Kidney epithelial cell (primary cell): ENCODE measurements at places on chromosomes 5 and 9.
A peak's percentile ranks its signal among the peaks of the same experiment; 100 is the strongest.

- no peak for DNase-seq
Observed at GRCh38 chr5:156871212-156871611, 21.1 kb downstream of the PPP1R2B start.

DNA sequence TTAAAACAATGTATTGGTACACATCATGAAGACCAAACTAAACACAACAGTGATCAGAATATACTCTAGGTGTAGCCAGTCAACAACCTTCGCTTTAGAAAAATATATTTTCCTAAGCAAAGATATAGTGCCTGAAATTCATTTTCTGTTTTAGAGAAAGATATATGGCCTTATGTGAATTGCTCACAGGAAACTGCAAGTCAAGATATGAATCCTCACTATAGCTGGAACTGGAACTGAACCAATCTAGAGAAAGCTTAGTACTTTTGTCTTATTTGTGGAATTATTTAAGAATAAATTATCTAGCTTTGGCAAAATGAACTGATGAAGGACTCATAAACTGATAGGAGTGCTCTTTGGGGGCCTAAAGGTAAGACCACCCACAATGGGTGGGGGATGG is 27.3 kb downstream of the GZMK start:
- DNase-seq: no peak

GRCh38 chr9:126773004-126773607 is 31.7 kb upstream of the ZBTB43 start:
- no peak for DNase-seq

DNA sequence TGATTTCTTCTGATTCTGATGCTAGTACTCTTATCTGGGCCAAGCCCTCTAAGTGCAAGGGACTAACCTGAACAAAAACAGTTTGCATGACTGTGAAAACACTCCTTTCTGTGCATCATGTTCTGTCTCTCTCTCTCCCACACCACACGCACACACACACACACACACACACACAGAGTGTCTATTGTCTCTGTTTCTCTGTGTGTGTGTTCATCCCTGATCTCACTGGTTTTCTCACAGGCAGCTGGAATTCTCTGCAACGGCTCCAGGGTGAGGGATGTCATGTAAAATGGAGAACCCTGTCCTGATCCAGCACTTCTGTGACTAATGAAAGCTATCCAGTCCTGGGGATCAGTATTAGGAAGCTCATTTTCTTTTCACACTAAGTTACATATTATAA is 453.1 kb upstream of the RGMB start:
- DNase-seq: no peak

DNA sequence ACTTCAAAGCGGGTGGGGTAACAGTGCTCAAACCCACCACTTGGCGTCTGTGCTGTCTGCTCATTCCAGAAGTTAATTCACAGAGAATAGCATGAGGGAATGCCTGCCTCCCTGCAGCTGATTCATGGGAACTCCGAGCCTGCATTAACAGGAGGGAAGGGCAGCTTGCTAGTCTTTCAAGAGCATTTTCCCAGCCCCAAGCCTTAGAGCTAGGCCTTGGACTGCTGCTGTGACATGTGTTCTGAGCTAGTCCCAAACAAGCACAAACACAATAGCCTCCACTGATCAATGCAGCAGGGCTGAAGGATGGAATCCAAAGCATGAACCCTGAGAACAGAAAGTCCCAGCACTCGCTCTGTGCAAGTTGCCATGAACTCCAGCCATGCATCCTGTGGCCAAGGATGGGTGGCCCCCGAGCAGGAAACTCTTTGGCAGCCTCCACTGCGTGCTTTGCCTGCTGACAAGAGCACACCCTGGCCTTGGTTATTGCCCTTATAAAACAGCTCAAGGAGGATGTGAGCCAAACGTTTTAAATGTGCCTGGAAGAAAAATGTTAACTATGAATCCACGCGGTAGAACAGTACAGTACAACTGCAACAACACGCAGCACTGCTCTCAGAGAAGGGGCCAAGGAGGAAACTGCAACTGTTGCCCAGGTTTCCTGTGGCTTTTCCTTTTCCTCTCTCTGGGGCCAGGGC is 653.1 kb upstream of the KLF4 start:
- no peak for DNase-seq

DNA sequence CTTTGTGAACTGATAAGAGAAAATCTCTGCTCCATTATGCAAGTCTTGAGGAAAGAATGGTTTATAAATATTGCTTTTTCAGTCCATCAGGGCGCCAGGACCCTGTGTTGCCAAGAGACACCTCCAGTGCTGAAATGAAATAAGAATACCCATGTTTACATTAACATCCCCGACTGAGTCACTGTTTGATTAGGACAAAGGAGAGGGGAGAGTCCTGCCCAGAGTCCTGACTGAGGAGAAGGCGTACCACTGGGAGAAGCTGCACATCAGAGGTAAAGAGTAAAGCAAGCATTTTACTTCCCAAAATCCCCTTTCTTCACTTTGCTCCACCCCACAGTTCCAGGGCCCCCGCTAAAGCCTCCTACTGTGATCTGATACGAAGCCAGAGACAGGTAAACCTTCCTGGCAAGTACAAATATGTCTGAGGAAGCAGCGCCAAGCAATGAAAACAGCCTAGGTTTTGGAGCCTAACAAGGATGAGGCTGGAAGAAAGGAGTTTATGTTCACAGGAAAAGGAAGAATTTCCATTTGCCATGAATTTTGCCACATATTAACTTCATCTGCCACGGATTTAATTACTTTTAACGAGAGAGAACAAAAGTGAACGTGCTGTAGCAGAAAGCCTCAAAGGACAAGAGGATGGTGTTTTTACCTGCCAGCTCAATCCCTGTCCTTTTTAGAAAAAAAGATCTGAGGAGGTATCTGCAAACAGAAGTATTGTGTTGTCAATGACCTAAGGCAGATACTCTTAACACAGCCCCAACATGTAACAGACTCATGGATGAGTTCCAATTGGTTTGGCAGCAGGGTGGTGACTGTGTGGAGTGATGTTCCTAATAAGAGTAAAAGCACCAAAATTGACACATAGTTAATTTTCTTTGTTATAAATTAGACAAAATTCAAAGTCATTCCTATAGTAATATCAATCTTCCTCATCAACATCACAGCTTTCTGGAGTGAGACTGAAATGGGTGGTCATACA is 209.4 kb upstream of the TLE4 start:
- DNase-seq: no peak

DNA sequence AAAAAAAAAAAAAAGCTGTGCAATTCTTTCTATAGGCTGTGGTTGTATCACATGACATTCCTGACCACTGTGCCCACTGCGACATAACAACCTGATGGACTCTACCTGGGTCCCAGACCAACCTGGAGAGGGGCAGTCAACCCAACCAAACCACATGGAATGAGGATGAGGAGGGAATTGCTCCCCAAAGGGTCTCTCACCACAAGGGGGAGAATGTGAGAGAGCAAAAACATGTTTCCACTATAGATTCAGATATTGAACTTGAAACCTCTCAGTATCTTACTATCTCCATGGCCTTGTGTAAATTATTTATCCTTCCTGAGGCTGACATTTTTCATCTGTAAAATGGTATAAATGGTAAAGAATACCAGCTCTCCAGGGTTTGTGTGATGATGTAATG is 66.9 kb upstream of the SV2C start:
- no peak for DNase-seq

GRCh38 chr9:19371942-19372341 is 8.1 kb downstream of the RPS6 start:
- DNase-seq: no peak

- DNase-seq: no peak
Observed at GRCh38 chr5:139180850-139181249, 17.3 kb downstream of the SIL1 start.

GRCh38 chr5:28543473-28544098 is 1505.2 kb upstream of the CDH9 start:
- no peak for DNase-seq

DNA sequence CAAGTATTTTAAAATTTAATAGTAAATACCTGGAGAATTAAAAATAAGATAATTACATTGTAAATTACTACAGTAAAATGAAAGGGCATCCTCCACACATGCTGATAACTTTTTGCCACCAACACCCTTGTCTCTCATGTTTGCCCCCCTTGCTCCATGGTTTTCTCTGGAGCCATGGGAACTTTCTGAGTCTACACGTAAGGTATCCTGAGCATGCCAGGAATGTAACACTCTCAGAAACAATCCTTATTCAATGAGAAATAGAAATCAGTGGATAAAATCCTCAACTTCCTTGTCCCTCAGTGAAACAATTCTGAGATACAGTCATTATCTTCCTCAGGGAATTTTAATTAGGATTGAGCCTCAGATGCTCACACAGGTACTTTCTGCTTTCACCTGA is 108.9 kb downstream of the IZUMO3 start:
- DNase-seq: peak; percentile 48

DNA sequence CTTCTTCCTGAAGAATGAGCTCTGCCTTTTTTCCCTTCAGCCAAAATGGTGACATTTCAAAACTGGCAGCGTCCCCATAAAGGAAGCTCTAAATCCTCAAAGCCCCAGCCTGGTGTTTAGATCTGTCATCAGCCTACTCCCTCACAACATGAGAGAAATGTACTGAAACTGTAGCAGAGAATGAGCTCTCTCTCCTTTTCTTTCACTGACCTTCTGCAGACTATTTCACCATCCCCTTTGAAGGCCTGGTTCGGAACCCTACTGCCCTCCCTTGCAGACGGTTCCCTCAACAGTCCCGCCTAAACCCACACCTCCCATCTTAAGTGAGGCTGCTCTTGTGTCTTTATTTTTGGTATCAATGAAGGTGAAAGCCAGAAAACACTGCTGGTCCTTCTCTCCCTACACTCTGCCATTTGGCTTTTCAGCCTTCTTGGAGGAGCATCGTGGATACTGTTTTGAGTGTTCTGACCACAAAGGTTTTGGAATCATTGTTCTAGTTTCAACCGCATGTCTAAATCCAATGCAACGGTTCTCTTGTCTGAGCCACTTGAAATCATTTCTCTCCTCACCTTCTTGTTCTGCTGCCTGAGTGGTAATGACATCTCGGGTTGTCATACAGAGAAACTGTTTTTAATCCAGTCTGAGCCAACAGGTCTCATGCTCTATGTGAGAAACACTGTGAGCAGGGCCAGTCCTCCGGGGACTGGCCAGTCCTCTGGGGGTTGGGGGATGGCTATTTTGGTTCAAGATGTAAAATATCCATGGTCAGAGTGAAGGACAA is 39.0 kb downstream of the ITK start:
- DNase-seq: no peak

DNA sequence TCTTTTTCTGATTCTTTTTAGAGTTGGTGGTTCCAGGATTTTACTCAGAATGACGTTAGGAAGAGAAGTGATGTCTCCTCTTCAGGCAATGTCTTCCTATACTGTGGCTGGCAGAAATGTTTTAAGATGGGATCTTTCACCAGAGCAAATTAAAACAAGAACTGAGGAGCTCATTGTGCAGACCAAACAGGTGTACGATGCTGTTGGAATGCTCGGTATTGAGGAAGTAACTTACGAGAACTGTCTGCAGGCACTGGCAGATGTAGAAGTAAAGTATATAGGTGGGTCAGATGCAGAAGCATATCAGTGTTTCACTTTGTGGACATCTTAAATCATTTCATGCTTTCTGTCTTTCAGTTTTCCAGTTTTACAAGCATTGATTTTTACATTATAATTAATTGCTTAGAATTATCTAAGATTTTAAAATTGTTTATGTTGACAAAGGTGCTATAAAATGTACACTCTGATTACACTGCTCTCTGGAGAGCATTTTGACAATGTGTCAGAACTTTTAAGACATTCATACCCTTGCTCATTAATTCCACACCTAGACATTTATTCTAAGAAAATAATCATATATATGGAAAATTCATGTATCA is 36.6 kb downstream of the NLN start:
- DNase-seq: no peak

DNA sequence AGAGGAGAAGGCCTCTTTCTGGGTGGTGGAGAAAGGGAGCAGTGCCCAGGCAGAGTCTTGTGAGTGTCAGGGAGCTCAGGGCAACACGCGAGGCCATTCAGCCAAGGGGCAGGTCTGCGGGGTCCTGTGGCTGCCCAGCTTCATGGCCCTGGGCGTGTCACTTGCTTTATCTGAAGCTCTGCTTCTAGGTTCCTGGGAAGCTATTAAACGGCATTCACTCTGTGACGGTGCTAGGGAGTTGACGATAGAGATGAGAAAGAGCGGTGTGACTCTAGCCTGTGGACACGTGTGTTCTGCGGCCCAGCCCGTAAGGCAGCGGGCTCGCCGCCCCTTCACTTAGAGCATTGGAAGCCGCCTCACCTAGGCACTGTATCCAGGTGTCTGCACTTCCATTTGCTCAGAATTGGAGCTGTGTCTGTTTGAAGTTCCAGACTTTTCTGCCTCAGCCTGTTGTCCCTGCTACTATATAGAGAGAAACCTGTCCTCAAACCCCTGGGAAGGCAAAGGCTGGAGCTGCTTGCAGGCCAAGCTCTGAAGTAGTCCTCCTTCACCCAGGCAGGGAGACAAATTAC is 88.3 kb downstream of the PHF2 start:
- no peak for DNase-seq

DNA sequence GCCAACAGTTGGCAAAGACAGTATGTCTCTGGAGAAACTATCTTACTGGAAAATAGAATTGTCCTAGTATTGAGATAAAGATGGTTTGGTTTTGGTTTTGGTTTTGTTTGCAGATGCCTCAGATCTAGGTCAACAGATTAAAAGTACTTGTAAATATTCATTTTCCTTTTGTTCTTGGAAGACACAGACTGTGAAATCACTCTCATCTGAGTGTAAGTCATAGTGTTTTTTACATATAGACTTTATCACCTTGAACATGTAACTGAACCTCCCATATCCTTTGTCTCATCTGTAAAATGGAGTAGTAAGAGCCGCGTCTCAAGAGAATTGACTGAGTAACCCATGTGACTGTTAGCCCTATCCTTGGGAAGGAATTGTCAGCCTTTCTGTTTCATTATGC is 34.3 kb downstream of the MAP3K1 start:
- no peak for DNase-seq

- DNase-seq: no peak
Observed at GRCh38 chr9:77916410-77916819, 115.2 kb downstream of the GNAQ start.

GRCh38 chr5:56456002-56456401 is 222.9 kb upstream of the ANKRD55 start:
- no peak for DNase-seq

DNA sequence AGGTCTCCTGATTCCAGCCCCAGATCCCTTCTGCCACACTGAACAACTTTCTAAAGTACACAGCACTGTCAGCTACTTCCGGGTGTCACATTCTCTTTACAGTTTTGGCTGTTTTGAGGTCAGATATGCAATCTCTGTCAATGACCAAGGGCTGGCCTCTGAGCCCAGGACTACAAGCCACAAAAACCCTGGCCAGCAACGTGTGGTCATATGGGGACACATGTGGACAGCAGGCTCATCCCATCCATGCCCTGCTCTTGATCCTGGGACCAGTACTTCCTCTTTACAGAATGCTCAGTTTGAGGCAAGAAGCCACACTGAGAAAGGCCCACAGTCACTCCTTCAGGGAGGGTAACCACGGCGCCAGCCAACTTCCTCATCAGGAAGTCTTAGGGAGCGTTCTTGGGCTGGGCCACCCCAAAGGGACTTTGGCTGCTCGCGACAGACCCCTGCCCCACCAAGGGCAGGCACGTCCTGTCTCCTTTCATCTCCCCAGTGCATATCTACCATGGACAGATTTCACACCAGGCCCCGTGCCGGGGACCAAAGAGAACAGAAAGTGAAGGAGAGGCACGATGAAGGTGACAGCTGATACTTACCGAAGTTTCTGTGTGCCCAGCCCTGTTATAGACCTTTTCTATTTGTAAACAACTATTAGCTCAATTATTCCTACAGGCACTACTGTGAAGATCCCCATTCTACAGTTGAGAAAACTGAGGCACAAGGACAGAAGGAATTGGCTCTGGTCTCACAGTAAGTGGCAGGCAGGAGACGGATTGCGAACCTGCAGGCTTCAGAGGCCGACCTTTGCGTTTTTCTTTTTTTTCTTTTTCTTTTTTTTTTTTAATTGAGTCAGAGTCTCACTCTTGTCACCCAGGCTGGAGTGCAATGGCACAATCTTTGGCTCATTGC is 37.3 kb downstream of the STK10 start:
- no peak for DNase-seq
